Eye (tissue), 1 donor: ENCODE measurements at places on chromosomes 7 and 10.
A peak's percentile ranks its signal among the peaks of the same experiment; 100 is the strongest.

- DNase-seq, result no peak
Observed at GRCh38 chr7:55020466-55020871, 1.7 kb downstream of the EGFR start.

DNA sequence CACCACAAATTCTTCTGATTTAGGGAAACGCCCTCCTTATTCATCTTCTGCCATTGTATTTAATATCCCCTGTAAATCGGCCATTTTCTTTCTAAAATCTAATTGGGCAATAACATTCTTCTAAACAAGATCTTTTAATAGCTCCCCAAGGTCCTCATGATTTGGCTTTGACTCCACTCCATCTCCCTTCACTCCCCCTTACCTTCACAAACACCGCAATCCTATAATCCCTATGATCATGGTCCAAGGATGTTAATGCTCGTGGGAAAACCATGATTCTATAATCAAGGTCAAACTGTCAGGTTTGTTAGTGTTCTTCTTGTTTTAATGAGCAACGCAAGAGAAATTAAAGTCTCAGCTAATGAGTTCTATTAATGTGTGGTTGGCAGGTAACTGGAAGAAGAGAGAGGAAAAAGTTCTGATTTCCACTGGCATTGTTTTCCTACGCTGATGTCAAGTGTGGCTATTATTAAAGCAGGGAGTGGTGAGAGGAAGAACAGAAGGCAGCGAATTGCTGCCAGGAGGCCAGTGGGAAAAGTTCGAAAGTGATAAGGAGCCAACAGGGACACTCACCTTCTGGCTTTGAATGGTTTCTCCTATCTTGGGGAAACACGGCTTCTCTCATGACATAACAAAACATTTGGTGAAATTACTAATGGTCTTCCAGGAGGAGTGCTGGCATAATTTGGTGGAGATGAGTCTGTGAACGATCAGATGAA, 28.1 kb downstream of the LRRC72 start:
- DNase-seq, result no peak

GRCh38 chr7:132065193-132065988, 509.0 kb upstream of the PODXL start:
- DNase-seq, result no peak

DNA sequence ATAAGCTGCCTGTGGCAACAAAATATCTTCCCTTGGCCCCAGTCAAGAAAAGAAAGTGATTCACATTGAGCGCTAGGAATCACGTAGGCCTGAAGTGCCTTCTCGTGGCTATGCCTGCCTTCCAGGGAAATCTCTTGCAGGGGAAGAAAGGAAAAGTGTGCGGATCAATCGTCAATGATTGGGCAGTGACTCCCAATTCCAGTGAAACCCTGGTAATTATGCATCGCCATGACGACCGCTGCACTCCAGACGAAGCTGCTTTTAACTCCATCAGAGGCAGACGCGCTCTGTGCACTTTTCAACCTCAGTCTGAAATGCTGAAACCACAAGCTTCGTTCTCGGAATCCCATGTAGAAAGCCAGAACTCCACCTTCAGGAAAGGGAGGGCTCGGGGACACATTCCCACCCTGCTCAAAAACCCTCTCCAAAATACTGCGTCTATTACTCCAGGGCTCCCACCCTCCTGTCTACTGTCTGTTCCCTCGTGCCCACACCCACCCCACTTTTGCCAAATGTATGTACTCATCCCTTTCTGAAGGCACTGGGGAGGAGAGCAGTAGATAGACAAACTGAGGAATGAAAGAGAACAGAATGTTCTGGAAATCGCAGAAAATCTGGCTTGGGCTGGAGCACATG, 24.2 kb upstream of the PRKAG2 start:
- peak; percentile 76 for DNase-seq

- DNase-seq, result no peak
Observed at GRCh38 chr7:91083855-91084644, 180.2 kb upstream of the FZD1 start.
